ENCODE measurements at places on chromosomes 1 and 21.

DNA sequence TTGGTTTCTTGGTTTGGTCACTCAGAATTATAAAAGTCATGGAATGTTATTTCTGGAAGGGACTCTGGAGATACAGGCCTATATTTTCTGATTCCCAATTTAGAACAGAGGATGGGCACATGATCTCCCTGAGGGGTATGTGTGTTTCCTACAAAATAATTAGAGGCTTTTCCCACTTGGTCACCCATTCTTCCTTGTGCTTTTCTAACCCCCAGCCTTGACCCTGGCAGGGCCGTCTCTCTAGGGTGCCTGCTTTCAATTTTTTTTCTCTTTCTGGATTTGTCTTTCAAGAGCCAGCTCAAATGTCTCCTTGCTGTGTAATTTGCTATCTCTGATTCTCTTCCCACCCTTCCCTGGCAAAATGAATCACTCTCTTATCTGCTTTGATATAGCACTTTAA, 131.9 kb downstream of the HLX start:
- DNase-seq, result no peak

DNA sequence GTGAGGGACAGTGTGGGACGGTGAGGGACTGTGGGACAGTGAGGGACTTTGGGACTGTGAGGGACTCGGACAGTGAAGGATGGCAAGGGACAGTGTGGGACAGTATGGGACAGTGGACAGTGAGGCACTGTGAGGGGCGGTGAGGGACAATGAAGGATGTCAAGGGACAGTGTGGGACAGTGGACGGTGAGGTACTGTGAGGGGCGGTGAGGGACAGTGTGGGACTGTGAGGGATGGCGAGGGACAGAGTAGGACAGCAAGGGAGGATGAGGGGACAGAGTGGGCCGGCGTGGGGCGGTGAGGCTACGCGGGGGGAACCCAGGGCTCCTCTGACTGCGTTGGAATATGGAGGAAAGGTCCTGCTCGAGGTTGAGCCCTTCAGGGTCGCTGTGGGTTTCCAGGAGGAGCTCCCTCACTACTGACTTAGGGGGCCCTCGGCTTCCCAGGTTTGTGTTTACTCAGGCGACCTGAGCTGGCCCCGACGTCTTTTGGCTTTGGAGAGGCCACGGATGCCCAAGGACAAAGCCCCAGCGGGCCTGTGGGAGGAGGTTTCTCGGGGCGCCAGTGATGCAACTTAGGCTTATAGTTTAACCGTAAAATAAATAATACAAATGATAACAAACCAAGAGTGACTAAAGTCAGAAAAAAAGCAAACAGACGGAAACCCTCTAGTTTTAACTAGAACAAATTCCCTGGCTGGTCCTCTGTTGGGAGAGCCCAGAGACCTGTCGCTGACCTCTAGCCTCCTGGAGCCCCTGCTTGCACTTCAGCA, 1.1 kb upstream of the ERRFI1 start:
- DNase-seq, result no peak

- no peak for DNase-seq
These were observed 2.0 kb downstream of the HUNK start for GRCh38 chr21:31874812-31875212.

- no peak for DNase-seq
These were observed 6.2 kb upstream of the TNFRSF4 start for GRCh38 chr1:1220197-1220596.

- no peak for DNase-seq
These were observed 74.2 kb downstream of the CD34 start for GRCh38 chr1:207836591-207837347.

DNA sequence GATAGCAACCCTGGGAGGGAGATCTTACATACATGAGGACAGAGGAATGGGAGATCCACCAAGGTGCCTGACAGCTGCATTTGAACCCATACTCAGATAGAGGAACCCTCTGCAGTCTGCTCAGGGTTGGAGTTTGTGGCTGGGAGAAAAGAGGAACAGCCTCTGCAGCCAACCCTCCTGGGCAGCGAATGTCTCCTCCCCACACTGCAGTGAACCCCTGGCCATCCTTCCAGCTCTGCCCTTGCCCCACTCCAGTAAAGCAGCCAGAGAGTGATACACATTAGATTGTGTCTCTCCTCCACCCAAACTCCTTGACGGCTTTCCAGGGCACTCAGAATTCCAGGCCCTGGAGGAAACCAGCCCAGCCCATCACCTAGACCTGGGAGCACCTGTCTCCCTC, 137.7 kb downstream of the RUNX1 start:
- DNase-seq, result no peak

DNA sequence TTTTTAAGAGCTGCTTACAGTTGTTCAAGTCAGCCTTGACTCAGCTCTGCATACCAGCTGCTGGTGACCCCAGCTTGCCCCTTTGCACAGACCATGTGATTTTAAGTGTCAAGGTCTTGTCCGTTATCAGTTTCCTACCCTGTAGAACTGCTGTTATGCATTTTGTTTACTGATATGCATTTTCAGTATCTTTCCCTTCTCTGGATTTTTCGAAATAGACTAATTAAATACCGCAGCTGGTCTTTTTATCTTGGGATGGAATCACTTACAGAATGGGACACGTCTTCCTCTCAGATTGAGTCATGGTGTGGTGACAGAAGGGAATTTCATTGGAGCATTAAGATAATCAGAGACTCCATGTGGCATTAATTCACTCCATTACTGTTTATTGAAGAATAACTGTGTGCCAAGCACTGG, 145.6 kb downstream of the FMN2 start:
- no peak for DNase-seq

- DNase-seq, result no peak
These were observed 16.1 kb downstream of the PHLDA3 start for GRCh38 chr1:201452866-201453265.

DNA sequence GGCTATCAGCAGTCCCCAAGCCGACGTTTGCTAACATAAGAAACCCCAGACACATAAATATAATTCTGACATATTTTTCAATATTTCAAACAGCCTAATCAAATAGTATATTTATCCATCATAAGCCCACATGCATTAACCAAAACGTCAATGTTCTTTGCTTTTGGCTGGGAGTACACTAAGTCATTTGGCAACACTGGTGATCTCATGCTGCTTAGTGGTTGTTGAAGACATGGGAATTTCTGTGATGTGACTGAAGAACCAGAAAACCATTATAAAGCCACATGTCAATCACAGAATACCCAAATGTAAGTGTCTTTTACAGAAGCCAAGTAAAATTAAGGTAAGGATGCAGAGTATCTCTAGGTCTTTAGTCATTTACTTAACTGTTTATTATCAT, 57.6 kb downstream of the PLPPR5 start:
- no peak for DNase-seq

- DNase-seq, result no peak
These were observed 713 bp upstream of the HMGCL start for GRCh38 chr1:23825762-23826522.

GRCh38 chr1:15273274-15273673, 26.3 kb downstream of the FHAD1 start:
- DNase-seq, result no peak

GRCh38 chr1:1206966-1207531, 657 bp upstream of the TNFRSF18 start:
- DNase-seq, result no peak

- DNase-seq, result no peak
These were observed 356.9 kb upstream of the RUNX1 start for GRCh38 chr21:35405981-35406380.
